ENCODE measurements at places on chromosomes 3 and 15.

- DNase-seq, result no peak
These were observed 441.5 kb upstream of the ARHGEF26 start for GRCh38 chr3:153679714-153680113.

GRCh38 chr3:52671676-52672075 is 14.0 kb downstream of the PBRM1 start:
- no peak for DNase-seq

- no peak for DNase-seq
These were observed 23.2 kb downstream of the SEMA5B start for GRCh38 chr3:123004201-123004918.

- DNase-seq, result no peak
These were observed 15.3 kb downstream of the PCSK6 start for GRCh38 chr15:101474233-101474632.

- no peak for DNase-seq
These were observed 166.5 kb upstream of the ATP11B start for GRCh38 chr3:182626484-182627467.

DNA sequence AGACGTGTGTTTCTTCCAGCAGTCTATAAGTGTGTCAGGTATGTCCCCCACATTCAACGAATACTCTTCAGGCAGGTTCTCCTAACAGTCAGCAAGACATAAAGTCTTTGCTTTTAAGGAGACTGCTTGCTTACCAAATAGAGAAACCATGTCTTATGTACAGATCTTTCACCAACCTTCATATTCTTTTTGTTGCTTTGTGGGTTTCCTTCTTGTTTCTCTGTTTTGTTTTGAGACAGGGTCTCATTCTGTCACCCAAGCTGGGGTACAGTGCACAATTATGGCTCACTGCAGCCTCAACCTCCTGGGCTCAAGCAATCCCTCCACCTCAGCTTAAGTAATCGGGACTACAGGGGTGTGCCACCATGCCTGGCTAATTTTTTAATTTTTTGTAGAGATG is 14.3 kb downstream of the DYNC1LI1 start:
- DNase-seq, result no peak

GRCh38 chr3:21752749-21753347 is 1.8 kb upstream of the ZNF385D start:
- DNase-seq, result peak; percentile 54

GRCh38 chr3:43181202-43181821 is 75.4 kb upstream of the POMGNT2 start:
- DNase-seq, result no peak

DNA sequence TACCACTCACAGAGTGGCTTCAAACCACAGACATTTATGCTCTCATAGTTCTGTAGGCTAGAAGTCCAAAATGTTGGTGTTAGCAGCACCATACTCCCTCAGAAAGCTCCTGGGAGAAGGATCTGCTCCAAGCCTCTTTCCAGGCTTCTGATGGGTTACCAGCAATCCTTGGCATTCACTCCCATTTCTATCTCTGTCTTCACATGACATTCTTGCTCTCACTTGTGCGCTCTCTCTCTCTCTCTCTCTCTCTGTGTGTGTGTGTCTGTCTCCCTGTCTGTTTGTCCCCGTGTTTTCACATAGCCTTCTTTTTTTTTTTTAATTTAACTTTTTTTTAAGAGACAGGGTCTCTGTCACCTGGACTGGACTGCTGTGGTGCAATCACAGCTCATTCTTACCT is 26.3 kb downstream of the CDAN1 start:
- no peak for DNase-seq

DNA sequence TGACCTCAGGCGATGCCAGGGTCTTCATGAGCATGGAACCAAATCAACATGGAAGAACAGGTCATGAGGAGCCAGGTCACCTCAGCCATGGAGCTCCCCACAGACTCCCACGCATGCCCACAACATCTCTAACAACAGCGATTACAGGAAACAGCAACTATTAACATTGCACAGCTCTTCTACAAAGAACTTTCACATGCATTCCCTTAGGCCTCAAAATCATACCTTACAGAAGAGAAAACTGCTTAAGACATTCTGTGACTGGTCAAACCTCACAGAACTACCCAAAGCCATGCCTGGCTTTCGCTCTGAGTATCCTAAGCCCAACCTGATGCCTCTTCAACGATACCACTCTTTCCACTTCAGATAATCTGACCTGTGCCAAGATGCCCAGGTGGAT is 117.8 kb downstream of the OXNAD1 start:
- DNase-seq, result no peak

GRCh38 chr3:105853801-105854432 is 14.9 kb downstream of the CBLB start:
- DNase-seq, result no peak

DNA sequence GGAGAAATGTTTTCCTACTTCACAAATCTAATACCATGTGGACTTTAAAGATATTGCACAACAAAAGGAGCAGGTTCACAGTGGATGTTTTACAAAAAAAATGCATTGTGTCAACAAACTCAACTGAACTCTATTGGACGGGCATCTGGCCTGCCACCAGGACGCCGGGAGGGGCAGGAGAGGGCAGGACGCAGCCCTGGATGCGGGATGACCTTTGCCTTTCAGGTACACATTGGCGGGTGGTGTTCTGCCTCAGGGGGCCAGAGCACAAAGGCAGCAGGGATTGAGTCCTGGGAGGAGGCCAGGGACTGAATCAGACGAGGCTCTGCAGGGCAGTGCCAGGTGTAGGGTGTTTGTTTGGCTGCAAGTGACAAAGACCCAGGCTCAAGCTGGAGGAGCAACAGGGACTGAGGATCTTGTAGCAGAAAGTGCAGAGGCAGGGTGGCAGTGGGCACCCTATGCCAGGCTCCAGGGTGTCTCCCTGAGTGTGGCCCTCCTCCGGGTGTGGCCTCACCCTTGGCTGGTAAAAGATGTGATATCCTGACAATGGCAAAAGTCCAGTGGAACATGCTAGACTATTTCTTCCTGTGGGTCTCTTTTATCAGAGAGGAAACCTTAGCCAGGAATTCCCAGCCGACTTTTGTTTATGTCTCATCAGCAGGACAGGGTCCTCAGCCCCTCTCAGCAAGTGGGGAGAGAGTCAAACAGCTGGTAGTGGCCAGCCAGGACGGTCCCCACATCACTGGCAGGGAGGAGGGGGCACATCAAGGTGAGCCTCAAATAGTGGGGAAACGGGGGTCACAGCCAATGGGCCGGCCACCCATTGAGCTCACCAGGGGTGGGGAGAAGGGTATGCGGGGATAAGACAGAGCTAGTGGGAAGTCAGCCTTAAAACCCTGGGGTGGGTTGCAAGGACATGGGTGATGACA is 29.7 kb upstream of the KLF13 start:
- no peak for DNase-seq

DNA sequence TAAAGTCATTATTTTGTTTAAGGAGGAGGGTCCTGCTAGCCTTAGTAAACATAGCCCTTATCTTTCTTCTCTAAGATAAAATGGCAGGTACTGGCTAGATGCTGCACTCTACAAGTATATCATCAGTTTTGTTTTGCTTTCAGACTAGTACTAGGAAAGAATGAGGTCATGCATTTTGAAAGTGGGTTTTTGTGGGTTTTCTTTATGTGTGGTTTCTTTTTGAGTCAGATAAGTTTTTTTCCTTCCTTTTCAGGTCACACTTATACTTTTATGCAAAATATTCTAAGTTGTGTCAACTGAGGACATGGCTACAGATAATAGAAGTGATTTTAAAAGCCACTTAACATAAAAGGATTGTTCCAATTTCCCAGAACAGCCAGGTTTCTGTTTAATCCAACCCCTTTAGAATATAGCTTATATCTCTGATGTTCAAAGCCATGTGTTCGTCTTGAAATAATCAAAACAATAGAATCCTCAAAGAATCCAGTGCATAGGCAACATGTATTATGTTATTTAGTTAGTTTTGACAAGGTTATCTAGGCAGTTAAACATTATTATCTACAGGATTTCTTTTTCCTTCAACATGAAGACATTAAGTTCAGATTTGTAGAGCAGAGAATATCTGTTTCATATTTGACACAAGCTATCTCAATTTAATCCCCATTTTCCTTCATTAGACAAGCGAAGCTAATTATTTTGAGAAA is 406.2 kb downstream of the RBMS3 start:
- DNase-seq, result peak; percentile 81
